ENCODE measurements at places on chromosomes 6 and 20.

DNA sequence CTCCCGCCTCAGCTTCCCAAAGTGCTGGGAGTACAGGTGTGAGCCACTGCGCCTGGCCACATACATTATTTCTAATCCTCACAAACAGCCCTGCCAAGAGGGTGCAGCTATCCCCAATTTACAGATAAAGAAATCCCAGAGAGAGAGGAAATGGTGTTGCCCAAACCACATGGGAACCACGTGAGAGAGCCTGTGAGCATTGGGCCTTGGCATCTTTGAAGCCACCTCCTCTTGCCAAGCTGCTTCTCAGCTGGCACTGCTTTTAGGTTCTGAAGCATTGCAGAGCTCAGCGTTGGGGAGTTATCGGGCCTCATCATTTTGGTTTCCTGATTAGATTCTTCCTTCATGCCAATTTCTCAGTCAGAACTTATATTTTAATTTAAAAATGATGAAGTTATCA, 80.3 kb downstream of the CTNNBL1 start:
- DNase-seq: no peak

GRCh38 chr6:163260111-163260895, 154.2 kb upstream of the QKI start:
- no peak for DNase-seq

GRCh38 chr20:58076405-58076804, 152.0 kb downstream of the ANKRD60 start:
- DNase-seq: no peak

DNA sequence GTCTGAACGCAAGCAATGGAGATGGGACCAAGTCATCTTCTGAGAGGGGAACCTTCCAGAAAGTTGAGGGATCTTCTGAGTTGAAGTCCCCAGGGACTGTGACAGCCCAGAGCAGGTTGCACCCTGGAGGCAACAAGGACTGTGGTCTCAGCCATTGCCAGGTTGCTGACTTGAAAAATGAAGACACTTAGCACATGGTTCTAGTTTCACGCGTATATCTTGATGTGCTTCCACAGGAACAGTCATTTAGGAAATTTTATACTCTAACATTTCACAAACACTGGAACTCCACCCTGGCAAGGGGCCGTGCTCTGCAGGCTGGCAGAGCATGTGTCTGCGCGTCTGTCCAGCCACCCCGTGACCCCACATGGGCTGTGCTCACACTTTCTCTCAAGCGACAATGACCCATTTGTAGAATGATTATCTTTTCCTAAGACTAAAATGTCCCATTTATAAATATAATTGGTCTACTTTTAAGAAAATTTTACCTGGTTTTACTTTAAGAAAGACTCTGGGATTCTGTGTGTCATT, 157.0 kb downstream of the ERMARD start:
- DNase-seq: no peak

DNA sequence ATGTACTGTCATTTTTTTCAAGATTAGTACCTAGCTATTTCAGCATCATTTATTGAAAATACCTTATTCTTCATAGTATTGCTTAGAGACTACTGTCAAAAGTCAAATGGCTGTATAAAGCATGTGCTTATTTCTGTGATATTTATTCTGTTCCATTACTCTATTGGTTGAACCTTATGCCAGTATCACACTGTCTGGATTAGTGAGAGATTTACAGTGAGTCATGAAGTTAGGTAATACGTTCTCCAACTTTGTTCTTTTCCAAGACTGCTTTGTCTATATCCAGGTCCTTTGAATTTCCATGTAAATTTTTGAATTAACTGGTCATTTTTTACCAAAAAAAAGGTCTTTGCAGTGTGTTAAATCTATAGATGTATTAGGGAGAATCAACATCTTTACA, 18.6 kb upstream of the RNF217 start:
- no peak for DNase-seq

DNA sequence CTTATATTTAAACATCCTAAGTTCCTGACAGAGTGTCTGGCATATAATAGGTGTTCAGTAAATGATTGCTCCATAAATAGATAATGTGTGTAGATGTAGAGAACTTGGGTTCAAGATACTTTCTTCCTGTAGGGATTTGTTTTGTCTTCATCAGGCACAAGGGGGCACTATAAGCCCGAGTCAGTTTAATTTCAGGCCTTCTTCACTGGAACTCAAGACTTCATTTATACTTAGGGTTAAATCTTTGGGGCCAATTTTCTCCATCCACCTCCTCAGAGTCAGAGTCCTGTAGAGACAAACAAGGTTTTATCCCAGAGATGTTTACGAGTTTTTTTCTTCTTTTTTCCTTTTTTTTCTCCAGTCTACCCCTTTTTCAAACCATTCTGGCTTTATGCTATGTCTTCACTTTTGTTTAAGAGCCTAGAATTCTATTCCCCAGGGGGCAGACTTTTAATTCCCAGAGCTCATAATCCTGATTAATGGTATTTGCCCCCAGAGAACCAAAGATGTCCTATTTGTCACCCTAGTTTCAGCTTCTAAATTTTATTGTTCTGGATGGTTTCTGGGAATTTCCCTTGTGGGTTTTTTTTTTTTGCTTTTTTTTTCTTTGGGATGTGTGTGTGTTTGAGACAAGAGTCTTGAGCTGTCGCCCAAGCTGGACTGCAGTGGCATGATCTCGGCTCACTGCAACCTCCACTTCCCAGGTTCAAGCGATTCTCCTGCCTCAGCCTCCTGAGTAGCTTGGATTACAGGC, 88.4 kb downstream of the HFE start:
- DNase-seq: no peak

- no peak for DNase-seq
These were observed 4.2 kb downstream of the PSMF1 start for GRCh38 chr20:1122388-1123315.

All from frontal cortex (tissue), 4 donors.